ENCODE measurements at places on chromosomes 6 and 20.

DNA sequence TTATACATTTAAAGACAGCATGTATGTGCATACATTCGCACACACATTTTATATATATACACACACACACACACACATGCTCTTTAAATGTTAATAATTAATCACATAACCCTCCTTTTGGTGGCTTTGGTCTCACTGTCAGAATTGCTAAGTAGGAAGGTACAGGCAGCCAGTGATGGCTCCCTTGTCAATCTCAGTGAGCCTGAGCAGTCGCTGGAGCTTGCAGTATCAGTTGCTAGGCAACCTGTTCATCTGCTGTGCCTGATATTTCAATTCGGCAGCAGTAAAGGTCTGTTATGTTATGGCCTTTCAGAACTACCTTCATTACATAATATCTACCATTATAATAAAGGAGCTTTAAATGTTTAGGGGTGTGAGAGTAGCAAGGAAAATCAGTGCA lies 374.3 kb downstream of the LMBRD1 start:
- no peak for DNase-seq

DNA sequence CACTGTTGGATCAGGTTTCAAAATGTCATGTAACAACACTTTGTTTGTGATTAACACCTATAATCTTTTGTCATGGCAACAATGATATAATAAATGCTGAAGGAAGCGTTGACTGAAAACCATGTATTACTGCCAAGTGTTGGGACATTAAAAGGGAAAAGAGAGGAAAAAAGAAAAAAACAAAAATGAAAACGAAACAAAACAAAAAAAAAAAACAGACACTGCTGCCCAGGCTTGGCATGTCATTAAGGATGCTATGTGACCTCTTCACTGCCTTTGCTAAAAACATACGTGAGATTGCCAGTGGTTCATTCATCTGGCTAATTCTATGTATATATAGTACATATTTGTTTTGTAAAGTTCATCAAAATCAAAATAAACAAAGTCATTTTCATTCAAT lies 516.7 kb upstream of the RNF217 start:
- no peak for DNase-seq

DNA sequence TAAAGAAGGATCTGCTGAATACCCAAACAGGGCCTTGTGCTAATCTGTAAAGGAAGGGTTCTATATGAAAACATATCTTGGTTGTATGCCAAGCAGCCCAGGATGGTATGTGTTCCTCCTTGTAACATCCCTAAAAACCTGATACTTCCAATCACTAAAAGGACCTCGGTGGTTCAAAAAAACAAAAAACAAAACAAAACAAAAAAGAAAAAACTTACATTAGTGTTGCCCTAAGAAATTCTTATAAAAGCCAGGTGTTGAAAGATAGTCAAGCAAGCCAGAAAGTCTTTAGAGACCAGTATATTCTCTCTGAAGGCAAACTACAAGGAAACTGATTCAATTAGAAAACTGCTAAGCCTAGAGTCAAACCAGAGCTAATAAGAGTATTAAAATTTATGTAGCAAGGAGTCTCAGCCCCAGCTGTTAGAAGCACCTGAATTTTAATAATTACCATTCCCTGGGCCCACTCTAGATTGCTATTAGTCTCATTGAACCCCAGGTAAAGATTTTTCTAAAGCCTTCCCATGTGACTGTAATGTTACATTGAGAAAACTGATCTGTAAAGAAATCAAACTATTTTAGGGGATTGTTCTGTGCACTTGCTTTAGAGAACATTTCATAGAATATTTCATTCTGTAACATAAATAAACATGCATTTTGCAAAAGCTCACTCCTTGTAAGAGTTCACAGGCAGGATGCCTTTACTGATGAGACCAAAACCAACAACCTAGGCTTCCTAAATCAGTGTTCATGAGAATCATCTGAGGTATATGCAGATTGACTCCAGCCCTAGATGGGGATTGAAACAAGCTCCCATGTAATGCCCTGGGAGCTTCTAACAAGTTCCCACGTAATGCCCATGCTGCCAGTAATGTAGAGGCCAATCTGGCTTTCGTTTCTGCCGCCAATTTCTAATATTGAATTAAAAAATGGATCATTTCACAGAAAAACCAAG lies 95.2 kb upstream of the BTN3A2 start:
- no peak for DNase-seq

GRCh38 chr20:21048841-21049273 lies 57.3 kb downstream of the LINC00237 start:
- no peak for DNase-seq

DNA sequence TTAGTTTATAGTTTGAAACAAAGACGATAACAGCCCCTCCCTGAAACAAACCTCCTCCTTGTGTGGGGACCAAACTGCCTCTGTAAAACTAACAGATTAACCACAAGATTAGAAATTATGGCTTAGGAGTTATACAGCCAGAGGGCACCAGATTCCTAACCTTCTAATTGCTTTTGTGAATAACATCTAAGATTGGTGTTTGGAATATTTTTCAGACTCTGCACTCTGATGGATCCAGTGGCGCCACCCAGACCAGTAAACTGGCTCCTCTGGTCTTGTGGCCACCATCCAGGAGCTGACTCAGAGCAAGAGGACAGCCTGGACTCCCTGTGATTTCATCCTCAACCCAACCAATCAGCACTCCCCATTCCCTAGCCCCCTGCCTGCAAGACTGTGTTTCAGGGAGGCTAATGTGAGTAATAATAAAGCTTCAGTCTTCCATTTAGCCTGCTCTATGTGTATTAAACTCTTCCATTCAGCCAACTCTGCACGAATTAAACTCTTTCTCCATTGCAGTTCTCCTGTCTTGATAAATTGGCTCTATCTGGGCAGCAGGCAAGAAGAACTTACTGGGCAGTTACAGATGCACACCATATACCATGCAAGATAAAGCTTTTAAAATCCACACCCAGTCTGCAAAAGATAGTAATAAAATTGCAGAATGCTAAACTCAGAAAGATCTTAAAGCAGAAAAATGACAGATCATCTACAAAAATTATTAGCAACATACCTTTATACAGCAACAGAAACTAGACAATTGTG lies 58.5 kb upstream of the SLC22A16 start:
- peak; percentile 46 for DNase-seq

GRCh38 chr6:30071081-30071818 lies 4.3 kb downstream of the PPP1R11 start:
- no peak for DNase-seq

- no peak for DNase-seq
Measured at GRCh38 chr6:154537511-154538325, 27.2 kb upstream of the CNKSR3 start.

DNA sequence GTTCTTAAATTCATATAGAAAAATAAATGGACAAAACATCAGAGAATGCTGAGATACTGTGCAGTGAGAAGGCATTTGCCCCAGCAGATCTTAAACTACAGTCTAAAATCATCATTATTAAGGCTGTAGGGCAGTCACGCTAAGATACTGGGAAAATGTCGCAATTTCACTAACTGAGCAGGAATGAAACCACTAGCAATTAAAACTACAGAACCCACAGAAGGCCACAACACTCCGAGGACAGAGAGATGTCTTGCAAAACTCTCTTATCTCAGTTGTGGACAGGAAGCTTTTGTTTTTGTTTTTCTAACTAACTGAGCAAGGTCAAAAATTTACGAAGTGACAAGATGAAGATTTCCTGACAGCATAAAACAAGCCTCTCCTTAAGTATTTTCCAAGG lies 18.2 kb downstream of the GNAS-AS1 start:
- no peak for DNase-seq

DNA sequence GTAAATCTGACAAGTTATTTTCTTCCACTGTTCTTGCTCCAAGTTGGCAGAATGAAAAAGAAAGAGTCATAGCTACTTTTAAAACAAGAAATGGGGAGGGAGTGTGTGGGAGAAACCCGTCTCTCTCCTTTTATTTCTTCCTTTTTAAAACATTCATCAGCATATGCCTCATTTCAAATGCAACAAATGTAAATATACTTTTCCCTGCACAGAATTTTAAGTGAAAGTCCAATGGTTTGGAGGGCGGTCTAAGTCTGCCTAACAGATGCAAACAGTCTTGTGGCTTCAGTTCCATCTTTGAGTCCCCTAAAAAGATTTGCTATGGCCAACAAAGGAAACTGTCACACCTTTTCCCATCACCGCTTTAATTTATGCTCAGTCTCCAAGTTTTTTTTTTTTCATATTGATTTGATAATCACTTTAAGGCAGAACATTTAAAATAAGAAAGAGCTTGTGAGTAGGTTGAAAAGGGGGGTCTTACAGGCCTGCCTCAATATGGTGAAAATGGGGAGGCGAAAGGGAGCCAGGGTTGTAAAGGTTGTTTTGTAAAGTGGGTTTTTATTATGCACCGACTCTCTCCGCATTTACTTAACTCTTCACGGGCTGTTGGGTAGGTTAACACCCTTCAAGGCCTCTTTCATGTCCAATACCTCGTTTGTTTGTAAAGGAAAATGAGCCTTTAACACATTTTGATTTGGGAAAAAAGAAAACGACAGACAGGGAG lies 4.6 kb downstream of the TFAP2D start:
- no peak for DNase-seq

- DNase-seq: no peak
Measured at GRCh38 chr6:69293471-69293870, 503.3 kb downstream of the LMBRD1 start.

DNA sequence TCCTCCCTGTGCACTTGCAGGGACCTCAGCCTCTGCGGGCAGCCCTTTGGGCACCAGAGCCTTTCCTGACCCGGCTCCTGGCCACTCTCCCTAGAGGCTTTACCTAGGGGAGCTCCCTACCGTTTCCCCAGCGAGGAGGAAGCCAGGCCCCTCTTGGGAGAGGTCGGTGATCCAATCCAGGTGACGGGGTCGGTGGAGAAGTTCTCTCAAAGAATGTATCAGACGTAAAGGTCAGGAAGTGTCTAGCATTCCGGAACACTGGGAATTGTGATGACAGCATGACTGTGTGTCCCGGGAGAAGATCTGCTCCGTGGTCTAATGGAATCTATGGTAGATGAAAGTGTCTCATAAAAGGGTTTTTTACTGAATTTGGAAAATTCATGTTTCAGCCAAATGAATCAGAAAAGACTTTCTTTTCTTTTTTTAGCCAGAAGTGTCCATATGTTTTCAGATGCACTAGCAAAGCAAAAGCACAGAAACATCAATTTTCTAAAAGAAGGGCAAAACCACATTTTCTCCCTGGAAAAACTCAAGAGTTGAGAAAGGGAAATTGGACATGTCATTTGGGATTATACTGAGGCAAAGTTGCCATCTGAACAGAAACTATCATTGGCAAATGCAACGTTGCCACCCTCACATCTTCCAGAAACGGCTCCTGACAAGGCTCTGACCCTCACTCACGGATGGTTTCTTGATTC lies 289.4 kb downstream of the THBS2 start:
- no peak for DNase-seq

DNA sequence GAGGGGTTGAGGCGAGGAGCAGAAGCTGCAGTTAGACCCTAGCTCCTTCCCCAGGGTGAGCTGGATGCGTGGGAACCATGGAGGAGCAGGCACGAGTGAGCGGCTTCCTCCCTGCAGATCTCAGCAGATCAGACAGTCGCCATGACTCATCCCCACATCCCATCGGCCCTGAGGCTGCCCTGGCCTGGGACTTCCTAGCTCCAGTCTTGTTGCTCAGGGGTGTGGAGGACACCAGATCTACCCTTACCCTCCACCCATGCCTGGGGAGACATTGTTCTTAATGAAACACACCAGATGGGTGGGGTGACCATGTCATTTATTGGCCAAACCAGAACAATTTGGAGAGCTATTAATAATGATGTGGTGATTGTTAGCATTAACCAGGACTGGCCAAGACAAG lies 36.3 kb upstream of the TGM2 start:
- DNase-seq: no peak

- DNase-seq: no peak
Measured at GRCh38 chr20:22232473-22232872, 351.9 kb downstream of the FOXA2 start.

DNA sequence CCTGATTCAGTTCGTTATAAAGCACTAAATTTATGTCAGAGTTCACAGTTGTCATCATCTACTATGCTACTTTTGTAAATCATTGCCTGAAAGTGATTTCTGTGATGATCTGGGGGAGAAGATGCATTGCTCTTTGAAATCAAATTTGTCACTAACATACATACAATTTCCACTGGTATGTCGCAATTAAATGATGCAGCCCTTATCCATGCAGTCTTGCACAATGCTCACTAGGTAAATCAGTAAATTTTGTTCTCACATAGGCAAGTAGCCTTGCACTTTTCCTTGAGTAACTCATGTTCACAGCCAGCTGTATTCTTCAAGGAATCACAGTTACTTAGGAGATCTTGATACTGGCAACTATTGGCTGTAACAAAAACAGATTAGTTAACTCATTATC lies 20.8 kb downstream of the CRISP2 start:
- no peak for DNase-seq

Data from tibial nerve (tissue), 4 donors.